ENCODE measurements at places on chromosomes 11 and 22.

GRCh38 chr11:86115542-86116385, 46.9 kb upstream of the PICALM start:
- DNase-seq: peak; percentile 19

- peak; percentile 29 for DNase-seq
Measured at GRCh38 chr11:132312701-132313111, 942.3 kb downstream of the NTM start.

DNA sequence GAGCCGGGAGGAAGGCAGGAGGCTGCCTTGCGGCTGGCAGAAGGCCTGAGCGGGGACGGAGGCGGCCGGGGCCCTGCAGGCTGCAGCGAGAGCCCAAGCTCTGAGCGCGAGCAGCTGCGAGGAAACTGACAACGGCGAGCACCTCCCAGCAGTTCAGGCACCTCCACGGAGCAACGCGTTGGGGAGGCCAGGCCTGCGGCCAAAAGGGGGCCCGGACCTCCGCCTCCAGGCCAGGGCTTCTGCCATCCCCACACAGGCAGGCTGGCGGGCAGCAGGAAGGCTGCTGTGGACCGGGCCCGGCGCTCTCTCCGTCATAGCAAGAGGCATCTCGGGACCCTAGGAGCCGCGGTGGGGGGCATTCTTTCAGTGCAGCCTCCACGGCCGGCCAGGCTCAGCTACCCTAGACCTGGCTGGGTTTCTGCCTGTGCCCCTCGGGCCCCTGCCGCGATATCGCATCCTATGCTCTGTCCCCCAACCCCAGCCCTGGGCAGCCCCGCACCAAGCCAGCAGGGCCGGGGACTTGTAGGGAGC, 22.9 kb upstream of the SLC22A12 start:
- no peak for DNase-seq

DNA sequence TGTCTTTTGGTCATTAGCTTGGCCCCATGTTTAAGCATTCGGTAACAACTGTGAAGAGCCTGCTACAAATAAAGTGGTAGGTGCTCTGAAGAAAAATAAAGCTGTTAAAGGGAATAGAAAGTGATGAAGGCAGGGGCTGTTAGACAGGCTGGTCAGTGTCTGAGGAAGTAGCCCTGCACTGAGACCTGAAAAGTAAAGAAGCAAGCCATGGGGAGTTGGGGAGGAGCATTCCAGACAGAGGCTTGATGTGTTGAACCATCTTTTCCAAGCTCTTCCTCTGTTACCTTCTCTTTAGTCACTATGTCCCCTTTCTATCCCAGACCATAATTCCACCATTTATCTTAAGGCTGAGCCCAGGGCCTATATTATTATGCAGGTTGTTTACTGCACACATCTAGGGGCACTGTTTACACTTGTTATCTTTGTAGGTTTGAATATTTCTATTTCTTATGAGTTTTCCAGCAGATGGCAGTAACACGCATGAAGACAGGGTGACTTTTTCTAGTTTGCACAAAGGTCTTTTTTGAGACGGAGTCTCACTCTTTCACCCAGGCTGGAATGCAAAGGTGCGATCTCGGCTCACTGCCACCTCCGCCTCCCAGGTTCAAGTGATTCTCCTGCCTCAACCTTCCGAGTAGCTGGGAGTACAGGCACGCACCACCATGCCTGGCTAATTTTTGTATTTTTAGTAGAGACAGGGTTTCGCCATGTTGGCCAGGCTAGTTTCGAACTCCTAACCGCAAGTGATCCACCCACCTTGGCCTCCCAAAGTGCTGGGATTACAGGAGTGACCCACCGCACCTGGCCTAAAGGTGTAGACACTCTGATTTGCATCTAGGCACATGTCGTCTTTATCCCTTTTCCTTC, 23.0 kb downstream of the ZFTA start:
- DNase-seq: no peak

GRCh38 chr11:48150213-48150612, 66.4 kb upstream of the OR4B1 start:
- DNase-seq: no peak

GRCh38 chr11:72350752-72351151, 83.6 kb downstream of the CLPB start:
- no peak for DNase-seq

DNA sequence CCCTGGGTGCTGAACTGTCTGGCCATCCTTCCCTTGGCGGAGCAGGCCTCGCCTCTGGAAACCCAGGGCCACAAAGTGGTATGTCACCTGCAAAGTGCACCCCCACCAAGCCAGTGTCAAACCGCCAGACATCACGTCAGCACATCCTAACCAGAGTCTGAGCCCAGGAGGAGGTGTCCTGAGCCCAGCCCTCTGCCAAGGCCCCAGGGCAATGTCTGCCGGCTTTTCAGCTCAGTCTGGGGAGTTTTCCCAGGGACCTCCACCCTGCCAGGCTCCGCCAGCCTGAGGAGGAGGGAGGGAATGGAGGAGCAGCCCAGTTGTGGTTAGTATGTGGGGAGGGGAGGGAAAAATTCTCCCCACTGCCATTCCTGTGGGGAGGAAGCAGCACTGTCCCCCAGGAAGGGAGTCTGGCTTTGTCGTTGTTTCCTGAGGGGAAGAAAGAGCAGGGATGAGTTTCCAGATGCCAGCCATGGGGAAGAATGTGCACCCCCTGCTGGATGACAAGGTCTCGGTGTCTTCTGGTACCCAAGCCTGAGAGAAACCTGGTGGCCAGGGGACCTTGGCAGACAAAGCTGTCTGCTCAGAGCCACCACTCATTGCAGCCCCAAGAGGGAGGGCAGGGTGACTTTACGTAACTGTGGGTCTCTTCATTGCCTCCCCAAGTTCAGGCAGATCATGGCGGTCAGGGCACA, 81.4 kb upstream of the CD82 start:
- peak; percentile 27 for DNase-seq

GRCh38 chr11:6233984-6234386, 451 bp downstream of the FHIP1B start:
- DNase-seq: no peak

DNA sequence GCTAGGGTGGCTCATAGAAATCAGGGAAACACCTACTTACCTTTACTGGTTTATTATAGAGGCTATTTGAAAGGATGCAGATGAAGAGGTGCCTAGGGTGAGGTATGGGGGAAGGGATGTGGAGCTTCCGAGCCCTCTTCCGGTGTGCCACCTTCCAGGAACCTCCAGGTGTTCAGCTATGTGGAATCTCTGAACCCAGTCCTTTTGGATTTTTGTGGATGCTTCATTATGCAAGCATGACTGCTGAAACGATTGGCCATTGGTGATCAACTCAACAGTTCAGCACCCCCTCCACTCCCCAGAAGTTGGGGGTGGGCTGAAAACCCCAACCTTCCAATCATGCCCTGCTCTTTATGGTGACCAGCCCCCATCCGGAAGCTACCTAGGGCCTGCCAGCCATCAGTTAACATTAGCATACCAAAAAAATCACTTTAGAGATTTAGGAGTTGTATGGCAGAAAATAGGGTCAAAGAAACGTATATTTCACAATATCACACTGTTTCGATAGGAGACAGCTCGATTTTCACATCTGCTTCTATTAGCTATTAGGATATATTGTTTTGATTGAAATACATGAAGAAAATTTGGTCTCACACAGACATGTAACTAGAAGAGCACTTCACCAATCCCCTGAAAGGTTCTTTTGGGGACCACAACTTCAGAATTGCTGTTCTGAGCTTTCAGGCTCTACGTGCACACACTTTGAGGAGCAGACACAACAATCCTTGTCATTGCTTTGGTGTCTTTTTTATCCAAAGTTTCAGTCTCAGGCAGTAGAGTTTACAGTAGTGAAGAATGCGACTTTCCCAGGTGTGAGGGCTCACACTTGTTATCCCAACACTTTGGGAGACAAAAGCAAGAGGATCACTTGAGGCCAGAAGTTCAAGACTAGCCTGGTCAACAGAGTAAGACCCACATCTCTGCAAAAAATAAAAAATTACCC, 3.3 kb upstream of the POLR2G start:
- no peak for DNase-seq

DNA sequence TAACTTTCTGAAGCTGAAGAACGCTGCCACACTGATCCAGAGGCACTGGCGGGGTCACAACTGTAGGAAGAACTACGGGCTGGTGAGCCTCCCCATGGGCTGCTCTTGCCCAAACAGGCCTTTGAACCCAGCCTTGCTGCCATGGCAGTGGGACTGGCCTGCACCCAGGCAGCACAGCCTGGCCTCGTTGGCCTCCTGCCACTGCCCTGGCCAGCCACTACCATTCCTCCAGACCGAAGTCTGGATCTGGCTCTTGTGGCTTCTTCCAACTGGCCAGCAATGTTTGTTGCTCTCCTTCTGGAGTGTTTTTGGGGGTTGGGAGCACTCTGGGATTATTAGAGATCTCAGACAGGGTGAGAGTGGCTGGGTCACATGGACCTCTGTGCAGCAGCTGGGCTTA, 51.0 kb downstream of the MYO7A start:
- DNase-seq: no peak

GRCh38 chr22:50641696-50642607, 14.0 kb upstream of the ARSA start:
- no peak for DNase-seq

DNA sequence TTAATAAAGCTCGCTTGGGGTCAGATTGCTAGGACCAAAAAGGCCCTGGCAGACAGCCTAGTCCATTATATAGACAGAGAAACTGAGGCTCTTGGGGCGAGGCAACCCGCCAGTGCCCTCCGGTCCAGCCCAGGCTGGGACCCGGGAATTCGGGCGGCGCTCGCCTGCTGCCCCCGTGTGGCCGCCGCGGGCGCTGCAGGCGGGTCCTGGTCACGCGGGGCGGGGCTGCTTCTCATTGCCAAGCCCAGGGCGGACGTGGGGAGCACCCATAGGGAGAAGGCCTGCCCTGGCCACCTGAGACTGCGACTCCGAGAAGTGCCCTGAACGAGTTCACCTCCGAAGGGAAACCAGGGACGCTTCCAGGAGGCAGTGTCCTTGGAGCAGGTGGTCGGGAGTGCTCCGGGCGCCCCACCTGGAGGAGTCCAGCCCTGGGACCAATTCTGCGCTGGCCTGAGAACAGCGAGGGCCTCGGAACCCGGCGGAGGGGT, 36.0 kb upstream of the CSNK1E start:
- DNase-seq: peak; percentile 59

DNA sequence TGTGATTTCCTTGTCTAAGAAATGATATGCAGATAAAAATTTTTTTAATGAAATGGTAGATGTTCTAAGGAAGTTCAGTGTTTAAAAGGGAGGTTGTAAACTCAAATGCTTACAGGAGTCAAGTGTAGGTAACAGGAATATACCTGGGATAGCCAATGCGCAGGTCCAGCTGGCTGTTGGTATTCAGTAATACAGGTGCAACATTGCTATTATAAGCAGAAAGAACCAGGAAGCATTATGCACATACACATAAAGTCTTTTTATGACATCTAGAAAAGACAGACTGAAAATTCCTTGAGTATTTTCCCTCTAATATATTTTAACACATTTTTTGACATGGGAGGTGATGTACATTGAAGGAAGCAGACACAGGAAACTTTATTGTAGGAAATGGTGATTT, 43.6 kb upstream of the B3GNT6 start:
- DNase-seq: no peak
